ENCODE measurements at places on chromosomes 12 and 14.

DNA sequence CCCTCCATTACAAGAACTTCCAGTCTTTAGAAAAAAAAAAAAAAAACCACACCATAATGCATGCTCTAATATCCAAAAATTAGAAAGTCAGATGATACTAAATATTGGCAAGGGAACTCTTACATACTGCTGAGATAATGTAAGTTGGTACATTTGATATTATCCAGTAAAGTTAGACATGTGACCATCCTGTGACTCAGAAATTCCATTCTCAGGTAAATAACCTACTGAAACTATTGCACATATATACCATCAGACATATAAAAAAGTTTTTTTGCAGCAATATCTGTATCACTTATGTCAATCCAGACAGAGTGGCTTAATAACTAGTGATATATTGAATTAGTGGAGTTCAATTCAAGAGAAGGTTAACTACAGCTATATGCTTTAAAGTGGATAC lies 63.5 kb downstream of the KITLG start:
- no peak for DNase-seq

DNA sequence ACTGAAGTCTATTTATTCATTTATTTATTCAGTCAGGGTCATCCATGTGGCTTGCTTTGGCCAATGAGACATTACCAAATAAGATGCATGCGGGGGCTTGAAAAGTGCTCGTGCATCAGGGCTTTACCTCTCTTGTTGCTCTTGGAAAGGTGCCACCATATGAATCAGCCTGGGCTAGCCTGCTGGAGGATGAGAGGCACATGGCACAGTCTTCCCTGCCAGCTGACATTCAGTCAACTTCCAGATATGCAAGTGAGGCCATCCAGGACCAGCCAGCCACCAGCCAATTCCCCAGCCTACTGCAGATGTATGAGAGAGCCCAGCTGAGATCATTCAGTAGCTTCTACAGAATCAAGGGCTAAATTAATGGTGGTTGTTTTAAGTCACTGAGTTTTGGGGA lies 105.2 kb upstream of the RPH3A start:
- no peak for DNase-seq

DNA sequence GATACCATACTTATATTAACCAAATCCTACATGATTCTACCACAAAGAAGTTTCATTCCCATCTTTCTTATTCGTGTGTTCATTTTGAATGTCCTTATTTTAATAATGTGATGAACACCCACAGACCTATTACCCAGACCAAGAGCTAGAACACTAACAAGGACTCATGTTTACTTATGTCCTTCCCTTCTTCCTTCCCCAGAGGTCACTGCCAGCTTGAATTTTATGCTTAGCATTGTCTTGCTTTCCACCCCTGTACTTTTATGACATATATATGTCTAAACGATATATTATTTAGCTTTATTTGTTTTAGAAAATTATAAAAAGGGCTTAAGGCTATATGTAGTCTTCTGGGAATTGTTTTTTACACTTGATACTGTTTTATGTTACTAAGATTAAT lies 238.6 kb downstream of the LRIG3 start:
- DNase-seq = no peak

GRCh38 chr12:120468325-120468820 lies 1.2 kb downstream of the SRSF9 start:
- no peak for DNase-seq

- no peak for DNase-seq
Observed at GRCh38 chr14:29576927-29577326, 350.7 kb downstream of the PRKD1 start.

DNA sequence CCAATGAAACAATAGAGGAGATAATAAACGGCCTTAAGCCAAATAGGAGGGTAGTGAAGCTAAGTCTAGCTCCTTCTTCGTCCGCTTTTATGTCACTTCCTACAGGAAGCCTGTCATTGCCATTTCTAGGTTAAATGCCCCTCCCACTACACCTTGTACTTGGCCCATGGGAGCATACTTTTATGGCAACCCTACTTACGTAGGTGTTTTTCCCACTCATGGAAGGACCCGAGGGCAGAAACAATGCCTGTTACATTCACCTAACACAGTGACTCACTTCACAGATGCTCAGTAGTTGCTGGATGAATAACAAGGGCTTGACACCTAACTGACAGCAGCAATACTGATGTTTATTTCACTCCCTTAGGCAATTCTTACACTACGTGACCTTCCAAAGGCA lies 44.5 kb downstream of the ALKBH1 start:
- no peak for DNase-seq

GRCh38 chr12:81797100-81797499 lies 38.0 kb upstream of the PPFIA2 start:
- DNase-seq = peak; percentile 2

DNA sequence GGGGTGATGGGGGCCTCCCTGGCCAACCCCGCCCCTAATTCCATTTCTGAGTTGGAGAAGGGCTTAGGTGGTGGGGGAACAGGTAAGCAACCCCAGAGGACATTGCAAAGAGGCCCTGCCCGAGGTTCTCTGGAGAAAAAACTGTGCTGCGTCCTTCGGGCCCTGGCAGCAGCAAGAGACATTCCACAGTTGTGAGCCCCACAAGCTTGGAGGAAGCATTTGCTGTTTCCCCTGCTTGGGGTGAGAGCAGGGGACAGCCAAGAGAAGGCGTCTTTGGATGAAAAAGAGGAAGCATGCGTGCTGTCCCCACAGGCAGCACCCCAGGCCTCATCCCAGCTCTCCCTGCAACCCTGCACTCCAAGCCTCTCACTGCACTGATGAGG lies 1.3 kb downstream of the BDKRB2 start:
- DNase-seq = no peak

DNA sequence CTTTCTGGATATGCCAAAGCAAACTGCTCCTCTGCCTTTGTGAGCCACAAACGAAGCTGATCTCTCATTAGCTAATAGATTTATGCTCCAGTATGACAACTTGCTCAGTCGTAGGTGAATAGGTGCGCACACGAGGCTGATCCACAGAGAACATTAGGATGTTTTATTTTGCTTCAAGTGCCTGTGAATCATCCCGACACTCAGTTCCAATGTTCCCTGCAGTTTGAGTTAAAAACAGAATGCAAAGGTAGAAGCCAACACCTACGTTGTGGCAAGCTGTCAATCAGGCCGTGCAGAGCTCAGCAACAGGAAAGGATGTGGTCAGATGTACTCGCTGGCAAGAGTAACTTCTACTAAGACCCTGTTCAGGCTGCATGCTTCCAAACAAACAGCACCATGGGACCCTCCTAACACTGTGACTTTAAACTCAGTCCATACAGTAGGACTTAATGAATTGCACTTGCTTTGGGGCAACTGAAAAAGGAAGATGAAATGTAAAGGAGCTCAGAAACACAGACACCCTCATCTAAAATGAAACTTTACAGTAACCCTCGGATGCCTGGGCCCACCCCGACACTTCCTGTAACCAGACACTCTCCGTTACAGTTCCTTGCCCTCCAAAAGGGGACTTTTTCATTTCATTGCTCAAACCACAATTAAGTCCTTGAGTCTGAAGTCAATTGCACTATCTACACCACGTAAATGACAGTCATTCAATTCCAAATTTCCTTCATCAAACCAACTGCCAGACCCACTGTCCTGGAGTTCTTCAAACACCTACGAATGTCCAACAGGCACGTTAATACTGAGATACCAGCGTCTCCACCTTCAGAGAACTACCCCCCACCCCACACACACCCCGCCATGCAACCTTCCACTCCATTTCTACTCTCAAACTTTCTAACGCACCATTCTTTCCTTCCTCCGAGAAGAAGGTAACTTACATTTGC lies 1.6 kb downstream of the CCDC88C start:
- peak; percentile 75 for DNase-seq

DNA sequence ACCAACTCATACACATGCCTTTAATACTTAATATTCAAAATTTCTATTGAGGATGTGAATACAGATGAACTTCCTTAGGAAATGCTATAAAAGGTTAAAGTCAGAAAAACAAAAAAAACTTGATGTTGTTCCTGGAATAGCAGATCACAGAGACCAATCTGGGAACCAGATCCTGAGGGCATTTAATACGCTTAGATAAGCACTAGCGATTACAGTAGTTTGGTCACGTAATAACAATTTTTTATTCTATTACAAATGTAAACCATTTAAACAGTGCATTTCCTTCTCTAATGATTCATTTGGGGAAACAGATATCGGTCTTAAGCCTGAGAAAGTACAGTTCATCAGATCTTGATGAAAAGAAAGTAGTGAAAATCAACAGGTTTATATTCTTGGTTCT lies 30.8 kb upstream of the ABCC9 start:
- DNase-seq = no peak

- DNase-seq = no peak
Observed at GRCh38 chr12:82366197-82366596, 7.9 kb downstream of the METTL25 start.

- no peak for DNase-seq
Observed at GRCh38 chr12:60240891-60241290, 645.1 kb downstream of the SLC16A7 start.

DNA sequence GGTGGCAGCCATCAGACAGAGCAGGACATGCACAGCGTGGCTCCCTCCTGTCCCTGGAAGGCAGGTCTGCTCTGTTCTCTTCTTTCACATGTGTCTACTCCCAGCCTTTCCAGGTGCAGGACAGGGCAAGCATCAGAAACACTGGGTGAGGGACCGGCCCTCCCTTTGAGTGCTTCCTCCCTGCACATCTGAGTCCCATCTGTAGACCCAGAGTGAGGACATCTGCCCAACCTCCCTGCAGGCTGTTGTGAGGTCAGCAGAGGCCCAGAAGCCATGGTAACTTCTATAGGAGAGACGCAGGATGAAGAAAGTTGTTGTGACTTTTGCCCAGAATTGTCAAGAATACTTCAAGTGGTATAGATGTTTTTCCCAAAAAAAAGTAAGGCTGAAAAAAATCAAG lies 282.7 kb downstream of the CACNA1C start:
- DNase-seq = no peak

DNA sequence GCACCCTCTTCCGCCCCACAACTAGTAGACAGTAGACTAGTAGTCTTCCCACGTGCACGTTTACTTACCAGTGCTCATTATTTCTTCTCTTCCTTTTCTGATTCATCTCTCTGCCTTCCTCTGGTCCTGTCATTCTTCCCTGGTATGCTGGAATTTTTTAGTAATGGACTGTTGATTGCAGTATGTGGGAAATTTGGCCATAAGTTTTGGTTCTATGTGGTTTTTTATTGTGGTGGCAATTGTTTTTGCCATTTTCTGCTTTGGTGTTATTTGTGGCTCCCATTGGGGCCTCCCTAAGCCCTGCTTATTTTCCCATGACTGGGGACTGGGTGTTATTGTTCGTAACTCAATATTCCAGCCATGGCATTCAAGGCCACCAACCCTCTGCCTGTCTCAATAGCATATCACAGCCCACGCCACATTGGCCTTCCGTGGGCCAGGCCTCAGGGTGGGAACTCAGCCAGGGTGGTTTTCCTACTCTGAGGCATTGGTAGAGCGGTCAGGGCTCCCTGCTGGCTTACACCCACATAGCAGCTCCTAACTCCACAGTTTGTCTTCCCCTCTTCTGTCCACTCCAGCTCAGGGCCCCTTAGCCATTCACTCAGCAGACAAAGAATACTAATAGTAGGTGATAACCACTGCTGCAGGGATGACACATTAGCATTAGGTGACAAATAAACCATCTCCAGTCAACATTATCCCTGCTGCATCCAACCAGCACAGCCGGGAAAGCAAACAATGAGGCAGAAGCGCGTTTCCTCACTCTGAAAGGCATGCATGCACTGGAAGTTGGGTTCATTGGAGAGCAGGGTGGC lies 321.5 kb downstream of the CACNA1C start:
- DNase-seq = no peak

GRCh38 chr12:28114488-28114887 lies 75.8 kb upstream of the CCDC91 start:
- no peak for DNase-seq

DNA sequence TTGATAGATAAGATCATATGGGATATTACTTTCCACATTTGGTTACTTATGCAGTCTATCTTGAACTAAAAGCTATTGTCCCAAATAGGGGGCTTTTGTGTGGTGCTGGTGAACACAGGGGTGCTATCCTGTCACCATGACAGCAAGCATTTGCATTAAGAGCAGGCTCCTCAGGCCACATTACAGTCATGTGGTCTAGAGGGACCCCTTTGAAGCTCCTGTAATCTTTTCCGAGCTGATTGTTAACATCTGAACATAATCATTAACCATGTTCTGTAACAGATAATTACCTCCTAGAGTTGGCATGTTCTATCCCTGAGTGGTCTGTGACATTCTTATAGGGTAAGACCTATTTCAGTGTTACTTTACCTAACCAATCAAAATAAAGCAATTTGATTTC lies 178.8 kb downstream of the KTN1 start:
- DNase-seq = no peak

DNA sequence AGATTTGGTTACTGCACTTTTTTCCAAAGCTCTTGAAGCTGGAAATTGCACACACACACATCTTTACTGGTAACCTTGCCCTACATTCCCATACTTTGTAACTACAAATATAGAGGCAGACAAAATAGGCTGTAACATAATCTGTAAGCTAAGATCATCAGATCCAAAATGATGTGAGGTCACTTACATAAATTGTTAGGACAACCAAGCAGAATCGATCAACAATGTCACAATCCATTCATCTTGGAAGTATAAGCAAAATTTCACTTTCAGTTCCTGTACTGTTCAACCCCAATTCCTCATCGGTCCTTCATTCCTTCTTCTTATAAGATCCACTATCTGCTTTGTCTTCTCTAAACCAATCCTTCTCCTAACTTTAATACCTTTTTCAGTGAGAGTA lies 72.6 kb downstream of the EPS8 start:
- no peak for DNase-seq

GRCh38 chr14:90656973-90657372 lies 159.3 kb downstream of the TTC7B start:
- no peak for DNase-seq

DNA sequence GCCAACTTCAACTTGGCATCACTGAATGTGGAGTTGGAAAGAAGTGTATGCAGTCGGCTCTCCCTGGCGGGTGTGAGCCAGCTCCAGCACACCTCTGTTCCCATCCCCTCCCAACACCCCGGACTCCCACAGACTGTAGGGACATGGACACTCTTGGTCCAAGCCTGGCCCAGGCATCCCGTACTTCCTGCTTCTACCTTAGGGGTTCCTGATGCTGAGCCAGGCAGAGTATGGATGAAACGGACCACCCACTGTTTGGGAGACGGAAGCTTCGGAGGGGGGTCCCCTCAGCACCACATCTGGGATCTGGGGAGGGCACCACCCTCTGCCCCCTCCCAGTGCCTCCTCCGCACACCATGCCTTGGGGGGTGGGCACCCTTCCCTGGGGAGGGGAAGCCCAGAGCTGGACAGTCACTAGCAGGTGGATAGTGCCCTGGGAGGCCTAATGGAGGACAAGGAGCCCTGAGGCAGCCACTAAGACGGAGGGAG lies 62.0 kb downstream of the LGMN start:
- no peak for DNase-seq

DNA sequence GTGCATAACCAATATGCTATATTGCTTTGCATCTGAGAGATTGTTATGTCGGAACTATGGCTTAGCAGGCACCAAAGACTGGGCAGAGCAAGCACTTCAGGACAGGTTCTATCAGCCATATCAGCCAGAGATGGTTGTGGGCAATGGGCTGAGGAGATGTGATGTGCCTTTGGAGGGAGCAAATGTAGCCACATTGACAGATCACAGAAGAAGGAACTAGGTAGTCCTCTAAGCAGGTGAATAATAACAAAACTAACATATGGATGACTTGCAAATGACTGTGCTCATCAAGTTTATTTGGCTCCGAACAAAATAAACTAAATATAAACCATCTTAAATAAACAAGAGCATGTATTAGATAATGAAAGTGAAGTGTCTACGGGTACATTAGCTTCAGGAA lies 291.7 kb downstream of the RMST start:
- DNase-seq = no peak

GRCh38 chr14:76015668-76016067 lies 30.1 kb downstream of the IFT43 start:
- DNase-seq = no peak
